ENCODE measurements at places on chromosomes 11 and 22.

DNA sequence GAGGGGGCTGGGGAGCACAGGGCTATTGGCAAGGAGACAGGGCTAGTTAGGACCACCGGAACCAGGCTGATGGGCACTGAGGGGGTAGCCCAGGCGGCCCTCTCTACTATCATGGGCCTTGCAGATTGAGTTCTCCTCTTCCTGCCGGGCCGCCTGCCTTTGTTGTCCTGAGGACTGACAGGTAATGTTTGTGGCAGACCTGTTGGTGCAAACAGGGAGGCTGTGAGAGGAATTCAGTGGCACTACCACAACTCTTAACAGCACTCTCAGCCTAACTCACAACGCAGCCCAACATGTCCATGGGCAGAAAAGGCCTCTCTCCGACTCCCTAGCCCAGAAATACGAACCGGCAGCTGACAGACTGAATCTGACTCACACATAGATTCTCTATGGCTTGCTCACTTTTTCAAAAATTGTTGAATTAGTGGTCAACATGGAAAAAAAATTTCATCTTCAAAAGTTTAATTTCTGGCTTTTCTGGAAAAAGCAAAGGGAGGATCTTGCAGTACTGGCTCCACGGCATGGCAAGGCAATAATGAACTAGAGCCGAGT is 11.4 kb downstream of the KCNJ5 start:
- DNase-seq: no peak

- no peak for DNase-seq
Observed at GRCh38 chr11:74540270-74540669, 46.7 kb upstream of the LIPT2 start.

DNA sequence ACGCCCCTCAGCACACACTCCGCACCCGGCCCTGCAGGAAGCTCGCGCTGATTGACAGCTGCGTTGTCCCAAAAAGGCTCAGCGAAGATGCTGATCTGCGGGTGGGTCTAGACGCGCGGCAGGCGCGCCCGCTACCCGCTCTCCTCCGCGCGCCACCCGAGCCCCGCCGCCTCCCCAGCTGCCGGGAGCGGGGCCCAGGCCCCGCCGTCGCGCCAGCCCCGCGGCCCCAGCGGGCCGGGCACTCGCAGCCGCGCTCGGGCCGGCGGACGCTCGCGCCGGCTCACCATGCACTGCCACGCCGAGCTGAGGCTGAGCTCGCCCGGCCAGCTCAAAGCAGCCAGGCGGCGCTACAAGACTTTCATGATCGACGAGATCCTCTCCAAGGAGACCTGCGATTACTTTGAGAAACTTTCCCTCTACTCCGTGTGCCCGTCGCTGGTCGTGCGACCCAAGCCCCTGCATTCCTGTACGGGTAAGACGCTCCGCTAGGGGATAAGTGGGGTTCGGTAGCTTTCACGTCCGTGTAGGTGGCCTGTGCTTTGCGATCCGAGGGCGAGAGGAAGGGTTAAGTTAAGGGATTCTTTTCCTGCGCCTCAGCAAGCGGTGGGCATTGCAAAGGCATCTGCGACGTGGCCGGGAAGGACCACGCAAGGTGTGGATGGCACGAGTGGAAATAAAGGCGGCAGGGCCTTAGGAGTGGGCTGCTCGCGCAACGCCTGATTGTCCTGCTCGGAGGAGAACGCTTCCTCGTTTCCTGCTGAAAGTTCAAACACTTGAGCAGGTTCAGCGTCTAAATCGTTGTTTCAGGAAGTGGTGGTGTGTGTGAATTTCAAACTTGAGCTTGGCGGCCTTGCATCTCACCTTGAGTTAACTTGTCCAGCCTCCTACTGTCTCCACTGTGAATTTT is at the start of gene BARX2:
Gene BARX2 (plus strand): TSS at position 98 of the 907 bp plus-strand sequence. CDS start 188 bp downstream, at position 286.
- DNase-seq: peak; percentile 62

GRCh38 chr11:115887727-115888126 is 383.5 kb upstream of the CADM1 start:
- no peak for DNase-seq

GRCh38 chr11:1256257-1257045 is 33.6 kb downstream of the MUC5B start:
- no peak for DNase-seq

All from GM13977 (cell line).